ENCODE measurements at places on chromosomes 3 and 15.
A peak's percentile ranks its signal among the peaks of the same experiment; 100 is the strongest.

DNA sequence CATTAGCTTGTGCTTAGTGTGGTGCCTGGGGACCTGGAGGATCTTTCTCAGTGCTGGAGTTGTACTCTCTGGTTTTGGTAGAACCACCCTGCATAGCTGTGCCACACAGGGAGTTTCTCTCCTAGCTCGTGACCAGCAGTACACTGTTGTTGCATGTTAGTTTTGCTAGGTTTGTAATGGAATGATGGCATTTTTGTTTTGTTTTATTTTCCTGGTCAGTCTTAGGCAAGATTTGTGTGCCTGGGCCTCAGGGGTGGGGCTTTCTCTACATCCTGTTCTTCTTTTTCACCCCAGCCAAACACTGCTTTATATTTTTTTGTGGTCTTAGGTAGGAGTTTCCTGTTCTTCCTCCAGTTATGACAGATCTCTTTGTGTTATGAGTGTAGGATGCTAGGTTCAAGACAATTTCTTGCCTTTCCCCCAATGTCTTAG, 534.5 kb upstream of the KCNMB2 start:
- no peak for DNase-seq

DNA sequence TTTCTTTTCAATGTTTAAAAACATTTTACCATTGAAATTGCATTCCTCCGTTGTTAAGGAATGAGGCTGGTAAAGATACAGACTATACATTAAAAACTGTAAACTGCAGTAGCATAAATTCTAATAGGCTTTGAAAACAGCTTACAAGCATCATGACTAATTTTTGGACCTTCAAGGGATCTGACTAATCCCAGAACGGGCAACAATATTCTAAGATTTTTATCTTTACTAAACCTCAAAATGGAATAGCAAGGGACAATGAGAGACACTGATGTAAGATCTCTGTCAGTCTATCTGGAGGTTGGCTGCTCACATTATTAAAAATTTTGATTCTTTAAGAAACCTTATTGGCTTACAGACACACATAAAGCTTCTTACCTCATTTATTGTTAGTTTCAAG, 74.7 kb downstream of the BTD start:
- no peak for DNase-seq

DNA sequence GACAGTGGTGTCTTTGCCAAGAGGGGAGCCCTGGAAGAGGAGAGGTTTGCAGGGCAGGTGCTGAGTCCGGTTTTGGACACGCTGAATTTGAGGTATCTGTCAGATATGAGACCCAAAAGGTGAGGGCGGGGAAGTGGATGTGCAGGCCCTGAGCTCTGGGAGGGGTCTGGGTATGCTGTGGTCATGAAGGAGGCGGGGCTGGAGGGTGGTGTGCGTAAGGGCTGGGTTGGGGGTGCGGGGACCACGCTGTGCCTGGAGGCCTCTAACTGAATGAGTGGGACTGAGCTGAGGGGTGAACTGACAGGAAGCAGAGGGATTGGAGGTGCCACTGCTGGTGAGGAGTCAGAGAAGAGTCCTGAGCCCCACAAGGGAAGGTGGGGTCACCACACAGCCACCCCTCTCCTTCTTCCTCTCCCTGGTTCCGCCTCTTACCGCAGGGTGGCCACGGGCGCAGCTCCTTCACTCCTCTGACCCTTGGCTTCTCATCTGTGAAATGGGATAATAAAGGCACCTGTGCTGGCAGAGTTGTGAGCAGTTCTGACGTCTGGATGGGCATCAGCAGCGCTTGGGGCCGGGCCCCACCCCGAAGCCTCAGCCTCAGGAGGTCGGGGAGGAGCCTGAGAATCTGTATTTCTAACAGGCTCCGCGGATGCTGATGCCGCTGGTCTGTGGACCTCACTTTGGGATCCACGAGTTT, 28.8 kb downstream of the PSTPIP1 start:
- no peak for DNase-seq

- no peak for DNase-seq
These were observed 87.1 kb downstream of the GABRG3 start for GRCh38 chr15:27057904-27058645.

DNA sequence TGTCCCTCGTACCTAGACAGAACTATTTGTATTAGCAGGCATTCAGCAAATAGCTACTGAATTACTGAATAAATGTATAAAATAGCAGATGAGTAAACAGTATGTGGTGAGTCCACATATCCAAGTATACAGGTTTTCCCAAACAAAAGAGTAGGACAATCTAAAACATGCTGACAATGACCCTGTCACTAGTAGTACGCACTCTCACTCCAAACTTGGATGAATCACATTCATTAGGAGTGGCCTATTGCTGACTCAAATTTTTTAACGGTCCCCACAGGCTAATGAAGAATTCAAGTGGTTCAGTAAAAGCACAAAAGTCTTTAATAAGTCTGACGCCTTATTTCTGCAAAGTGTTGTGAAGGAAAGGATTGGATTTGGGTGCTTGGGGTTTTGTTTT, 449.3 kb upstream of the THBS1 start:
- DNase-seq: no peak

- no peak for DNase-seq
These were observed 461.1 kb upstream of the TBL1XR1 start for GRCh38 chr3:177658354-177658753.

DNA sequence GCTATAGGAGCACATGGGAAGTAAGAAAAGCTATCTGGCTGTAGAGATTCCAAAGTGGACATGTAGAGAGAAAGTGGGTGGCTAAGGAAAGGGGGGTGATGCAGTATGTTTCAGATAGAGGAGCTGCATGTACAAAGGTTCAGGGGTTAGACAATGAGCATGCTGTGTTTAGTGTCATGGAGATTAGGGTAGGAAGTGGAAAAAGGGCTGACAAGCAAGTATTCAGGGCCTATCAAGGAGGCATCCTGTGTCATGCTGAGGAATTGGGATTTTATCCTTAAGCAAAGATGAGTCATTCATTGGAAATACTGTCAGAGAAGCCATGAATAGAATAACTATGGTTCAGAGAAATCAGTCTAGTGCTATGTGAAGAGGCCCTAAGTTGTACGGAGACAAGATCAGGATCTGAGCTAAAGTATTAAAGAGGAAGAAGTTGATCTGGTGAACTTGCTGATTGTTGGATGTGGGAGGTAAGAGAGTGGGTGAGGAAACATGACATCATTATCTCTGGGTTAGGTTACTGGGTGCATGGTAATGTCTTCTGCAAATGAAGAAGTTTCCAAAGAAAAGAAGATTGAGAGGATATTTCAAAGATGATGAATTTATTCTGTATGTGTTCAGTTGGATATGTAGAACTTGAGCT, 176.7 kb upstream of the GOLIM4 start:
- no peak for DNase-seq

DNA sequence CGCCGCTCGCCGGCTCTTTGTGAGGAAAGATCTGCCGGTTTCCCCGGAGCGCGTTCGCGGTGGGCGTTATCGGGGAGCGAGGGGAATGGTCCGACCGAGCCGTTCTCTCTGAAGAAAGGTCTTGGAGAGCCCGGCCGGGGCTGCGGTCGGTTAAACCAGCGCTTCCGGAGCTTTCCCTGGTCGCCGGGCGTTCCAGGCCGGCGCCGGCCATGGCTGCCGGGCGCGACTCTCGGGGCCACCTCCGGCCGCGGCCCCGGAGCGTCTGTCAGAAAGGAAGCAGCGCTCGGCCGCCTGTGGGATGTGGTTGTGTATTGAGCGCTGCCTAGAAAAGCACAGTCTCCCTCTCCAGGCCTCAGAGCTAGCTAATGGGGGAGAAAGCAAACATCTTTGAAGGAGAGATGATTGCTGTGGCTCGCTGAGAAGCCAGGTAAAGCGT, 731 bp downstream of the FYTTD1 start:
- DNase-seq: peak; percentile 52

- peak; percentile 7 for DNase-seq
These were observed 14.4 kb upstream of the STARD5 start for GRCh38 chr15:81338170-81339007.

GRCh38 chr3:53259427-53260259, 3.8 kb upstream of the TKT start:
- no peak for DNase-seq

- DNase-seq: no peak
These were observed 35.0 kb upstream of the ABHD17C start for GRCh38 chr15:80660119-80660518.

Data from H54 (cell line).